ENCODE measurements at places on chromosomes 11 and 22. TPM values are rescaled to one million over a fixed set of nuclear protein-coding genes. Genes with fewer than 3 reads are reported as not detected.

Gene RIMBP3B
- 0.16 TPM for total RNA-seq

Gene PKDREJ
- not detected for total RNA-seq

Gene NLRP6
- not detected for total RNA-seq

Gene RGL4
- total RNA-seq = not detected

Gene FOLR2
- total RNA-seq = not detected

Gene PRG3
- not detected for total RNA-seq

Gene KDELR3
- total RNA-seq = 72.6 TPM

Gene ADAMTS15
- 13.8 TPM for total RNA-seq

Gene AQP11
- total RNA-seq = 0.48 TPM

Gene MGAT3
- 7.9 TPM for total RNA-seq

Gene P2RX3
- not detected for total RNA-seq

Gene SMIM35
- total RNA-seq = not detected

Gene TMEM191C
- total RNA-seq = 3.4 TPM

Gene DEPDC7
- total RNA-seq = 4.0 TPM

Gene MMP27
- not detected for total RNA-seq

Gene SOX6
- total RNA-seq = 16.3 TPM

Gene SLC1A2
- total RNA-seq = 0.14 TPM

Gene SCN2B
- total RNA-seq = 0.29 TPM

Gene MPZL2
- 0.95 TPM for total RNA-seq

Gene APOA5
- total RNA-seq = not detected

Gene FOSL1
- 37.9 TPM for total RNA-seq

Gene C22orf31
- total RNA-seq = not detected

Gene NXPE1
- total RNA-seq = not detected

Gene LRRC10B
- 0.12 TPM for total RNA-seq

Gene ST14
- 1.4 TPM for total RNA-seq

Gene MUS81
- total RNA-seq = 59.9 TPM

Gene PATE2
- not detected for total RNA-seq

Gene MUC2
- not detected for total RNA-seq

Gene PACSIN3
- total RNA-seq = 34.3 TPM

Gene RAB36
- 5.0 TPM for total RNA-seq

Gene OR2AG1
- total RNA-seq = not detected

Measured in astrocyte (in vitro differentiated cells and primary cell).